Activated gamma-delta T cell (primary cell): ENCODE measurements at places on chromosomes 7 and 10.

DNA sequence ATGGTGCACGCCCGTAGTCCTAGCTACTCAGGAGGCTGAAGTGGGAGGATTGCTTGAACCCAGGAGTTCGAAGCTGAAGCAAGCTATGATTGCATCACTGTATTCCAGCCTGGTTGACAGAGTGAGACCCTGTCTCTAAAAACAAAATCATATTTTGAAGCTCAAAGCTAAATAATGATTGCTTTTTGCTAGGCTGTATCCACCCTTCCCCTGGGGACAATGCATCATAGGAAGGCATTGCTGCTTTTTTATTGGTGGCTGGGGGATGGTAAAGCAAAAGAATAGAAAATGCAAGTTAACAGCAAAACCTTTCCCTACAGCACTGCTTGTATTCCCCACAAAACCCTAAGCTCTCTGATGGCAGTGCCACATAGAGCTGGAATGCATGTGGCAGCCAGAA is 107.5 kb upstream of the WAC start:
- DNase-seq, result no peak

GRCh38 chr7:10677211-10677610 is 296.5 kb upstream of the PHF14 start:
- no peak for DNase-seq

GRCh38 chr7:31327071-31327470 is 13.5 kb downstream of the NEUROD6 start:
- DNase-seq, result no peak

DNA sequence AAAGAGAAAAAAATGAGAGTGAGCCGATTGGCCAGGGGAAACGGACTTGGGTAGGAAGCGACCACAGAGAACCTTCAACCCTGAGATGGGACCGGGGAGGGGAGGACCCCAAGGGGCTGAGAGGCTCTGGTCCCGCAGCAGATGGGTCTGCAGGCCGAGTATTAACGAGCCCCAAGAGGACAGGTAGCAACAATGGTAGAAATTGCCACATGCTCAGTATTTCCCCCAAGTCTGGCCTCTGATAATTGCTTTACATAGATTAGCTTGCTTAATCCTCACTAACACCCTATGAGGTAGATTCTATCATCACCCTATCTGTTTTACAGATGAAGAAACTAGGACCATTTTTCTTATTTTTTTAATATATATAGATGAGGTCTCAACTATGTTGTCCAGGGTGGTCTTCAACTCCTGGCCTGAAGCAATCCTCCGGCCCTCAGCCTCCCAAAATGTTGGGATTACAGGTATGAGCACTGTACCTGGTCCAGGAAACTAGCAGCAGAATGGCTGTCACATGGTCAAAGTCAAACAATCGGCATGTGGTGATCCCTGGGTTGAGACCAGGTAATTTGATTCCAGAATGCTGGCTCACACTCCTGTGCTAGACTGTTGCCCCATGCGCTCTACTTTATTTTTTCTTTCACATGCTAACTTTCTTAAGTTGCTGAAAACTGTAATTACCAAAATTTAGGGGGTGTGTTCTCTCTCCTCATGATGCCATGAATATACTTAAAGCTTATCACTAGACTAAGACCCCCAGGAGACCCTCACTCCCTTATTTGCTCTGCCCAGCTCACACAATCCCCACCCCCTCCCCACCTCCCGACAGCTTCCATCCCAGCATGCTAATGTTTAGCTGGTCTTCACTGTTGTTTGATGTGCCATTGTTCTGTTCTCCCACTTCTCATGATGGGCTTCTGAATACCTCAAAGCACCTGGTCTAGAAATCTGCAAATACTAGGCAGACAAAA is 67.9 kb upstream of the AFAP1L2 start:
- no peak for DNase-seq

GRCh38 chr10:112750427-112751167 is 199.4 kb upstream of the TCF7L2 start:
- no peak for DNase-seq

DNA sequence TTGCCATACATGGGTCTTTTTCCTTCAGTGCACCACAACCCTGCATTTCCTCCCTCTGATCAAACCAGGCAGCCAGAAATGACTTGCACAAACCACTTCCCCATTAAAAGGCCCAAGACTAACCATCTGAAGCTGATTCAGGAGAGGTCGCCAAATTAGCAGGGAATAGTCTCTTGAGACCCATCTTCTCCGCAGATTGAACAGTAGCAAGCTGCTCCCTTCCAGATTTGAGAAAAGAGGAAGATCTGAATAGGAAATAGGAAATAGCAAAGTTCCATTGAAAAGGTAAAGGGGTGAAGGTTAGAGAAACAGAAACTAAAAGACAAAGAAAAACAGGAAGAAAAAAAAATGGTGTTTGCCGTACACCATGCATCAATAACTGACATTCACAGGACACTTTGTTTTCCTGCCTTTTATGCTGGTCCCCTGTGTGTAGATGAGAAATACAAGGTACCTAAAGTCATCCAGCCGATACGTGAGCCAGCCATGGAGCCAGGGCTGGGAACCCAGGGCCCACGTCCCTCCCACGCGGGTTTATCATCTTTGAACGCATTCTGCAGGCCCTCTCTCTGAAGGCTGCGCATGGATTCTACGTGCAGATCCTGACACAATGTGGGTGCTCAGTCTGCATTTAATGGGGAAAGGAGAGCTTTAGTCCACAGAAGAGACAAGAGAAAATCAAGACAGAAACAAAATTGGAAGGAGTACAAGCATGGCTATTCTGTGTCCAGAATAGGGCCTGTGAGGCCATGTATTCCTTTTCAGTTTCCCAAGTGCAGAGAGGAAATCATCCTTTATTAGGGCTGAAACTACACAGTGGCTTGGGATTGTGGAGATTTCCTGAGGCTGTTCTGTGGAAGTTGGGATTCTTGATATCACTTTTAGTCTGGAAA is 268.4 kb upstream of the NPVF start:
- DNase-seq, result no peak

- no peak for DNase-seq
Observed at GRCh38 chr10:119378737-119379067, 163.8 kb downstream of the RGS10 start.

DNA sequence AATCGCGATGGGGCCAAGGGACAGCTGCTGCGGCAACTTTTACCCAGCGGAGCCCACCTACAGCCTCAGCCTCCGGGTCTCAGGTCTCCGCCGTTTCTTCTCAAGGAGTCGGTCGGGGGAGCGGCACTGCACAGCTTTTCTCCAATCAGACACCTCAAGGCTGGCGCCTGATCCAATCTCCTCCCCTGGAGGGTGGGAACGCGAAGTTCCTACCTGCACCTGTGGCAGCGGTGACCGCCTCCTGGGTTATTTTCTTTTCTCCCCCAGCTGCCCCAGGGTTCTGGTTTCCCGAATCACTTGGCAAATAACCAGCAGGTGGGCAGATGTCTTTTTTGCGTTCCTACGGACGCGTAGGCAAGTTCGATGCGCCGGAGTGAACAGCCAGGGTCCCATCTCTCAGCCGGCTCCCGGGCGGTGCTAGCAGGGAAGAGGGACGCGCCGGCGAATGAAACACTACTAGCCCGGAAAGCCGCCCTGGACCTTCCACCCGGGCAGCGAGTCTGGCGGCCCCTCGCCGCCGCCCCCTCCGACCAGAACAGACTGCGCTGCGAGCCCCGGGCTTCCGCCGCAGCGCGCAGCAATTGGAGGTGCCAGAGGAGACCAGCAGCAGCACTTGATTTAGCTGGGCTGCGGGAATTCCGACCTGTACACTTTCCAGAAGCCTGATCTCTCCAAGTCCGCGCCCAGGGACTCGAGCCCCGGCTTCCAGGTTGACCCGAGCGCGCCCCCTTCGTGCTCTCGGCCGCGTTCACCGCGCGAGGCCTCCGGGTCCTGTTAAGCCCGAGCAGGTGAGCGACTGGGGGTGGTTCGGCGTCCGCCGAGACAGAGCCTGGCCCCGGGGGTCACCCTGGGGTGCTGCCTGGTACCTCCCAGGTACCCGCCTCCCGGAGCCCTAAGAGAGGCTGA is at the start of gene PRR15:
Gene PRR15 (plus strand): TSS at position 246 of the 906 bp plus-strand sequence. CDS start 2,495 bp downstream, outside the sequence.
- no peak for DNase-seq

DNA sequence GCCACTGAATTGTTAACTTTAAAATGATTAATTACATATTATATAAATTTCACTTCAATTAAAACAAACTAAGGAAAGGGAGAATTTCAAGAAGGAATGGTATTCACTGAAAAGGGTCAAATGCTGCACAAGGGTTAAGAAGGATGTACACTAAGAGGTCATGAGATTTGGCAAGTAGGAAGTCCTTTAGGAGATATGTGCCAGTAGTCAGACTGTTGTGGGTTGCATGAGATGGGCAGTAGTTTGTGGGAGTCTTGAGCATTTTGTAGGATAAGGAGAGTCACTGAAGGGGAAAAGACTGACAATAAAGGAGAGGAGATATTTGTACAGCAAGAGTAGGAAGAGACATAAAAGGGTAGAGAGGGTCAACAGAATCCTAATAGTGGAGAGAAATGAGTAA is 12.4 kb upstream of the PTPN12 start:
- no peak for DNase-seq

DNA sequence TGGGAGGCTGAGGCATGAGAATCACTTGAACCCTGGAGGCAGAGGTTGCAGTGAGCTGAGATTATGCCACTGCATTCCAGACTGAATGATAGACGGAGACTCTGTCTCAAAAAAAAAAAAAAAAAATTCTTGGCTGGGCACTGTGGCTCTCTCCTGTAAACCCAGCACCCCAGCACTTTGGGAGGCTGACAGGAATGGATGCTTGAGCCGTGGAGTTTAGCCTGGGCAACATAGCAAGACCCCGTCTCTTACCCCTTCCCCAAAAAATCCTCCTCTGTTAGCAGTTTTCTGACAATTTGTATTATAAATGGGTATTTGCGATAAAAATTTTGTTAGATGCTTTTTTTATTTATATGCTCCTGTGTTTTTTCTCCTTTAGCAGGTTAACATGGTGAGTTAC is 11.0 kb downstream of the SAMD8 start:
- DNase-seq, result no peak

DNA sequence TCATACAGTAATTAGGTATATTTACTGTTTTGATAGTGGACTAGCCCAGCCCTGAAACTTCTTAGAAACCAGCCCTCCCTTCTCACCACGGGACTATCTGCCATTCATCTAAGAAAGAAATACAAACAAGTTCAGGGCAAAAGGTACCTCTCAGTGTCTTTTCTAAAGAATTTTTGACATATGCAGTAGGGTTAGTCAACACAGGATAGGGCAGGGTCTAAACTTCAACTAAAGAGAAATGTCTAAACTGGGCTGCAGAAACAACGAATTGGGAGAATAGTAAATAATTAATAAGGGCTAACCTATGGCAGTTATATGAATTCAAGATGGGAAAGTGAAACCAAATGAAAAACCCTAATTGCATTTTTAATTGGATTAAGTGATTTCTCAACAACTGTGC is 496.6 kb downstream of the INHBA start:
- DNase-seq, result no peak

GRCh38 chr10:123611876-123612275 is 54.3 kb upstream of the GPR26 start:
- DNase-seq, result no peak

- DNase-seq, result no peak
Observed at GRCh38 chr10:103947799-103948516, 19.0 kb upstream of the SLK start.

GRCh38 chr7:4080954-4081353 is 601.1 kb upstream of the FOXK1 start:
- DNase-seq, result no peak

GRCh38 chr7:4745971-4746919 is 29.2 kb upstream of the AP5Z1 start:
- no peak for DNase-seq
